CD4-positive, alpha-beta T cell (primary cell): ENCODE measurements at places on chromosomes 1 and 21.

DNA sequence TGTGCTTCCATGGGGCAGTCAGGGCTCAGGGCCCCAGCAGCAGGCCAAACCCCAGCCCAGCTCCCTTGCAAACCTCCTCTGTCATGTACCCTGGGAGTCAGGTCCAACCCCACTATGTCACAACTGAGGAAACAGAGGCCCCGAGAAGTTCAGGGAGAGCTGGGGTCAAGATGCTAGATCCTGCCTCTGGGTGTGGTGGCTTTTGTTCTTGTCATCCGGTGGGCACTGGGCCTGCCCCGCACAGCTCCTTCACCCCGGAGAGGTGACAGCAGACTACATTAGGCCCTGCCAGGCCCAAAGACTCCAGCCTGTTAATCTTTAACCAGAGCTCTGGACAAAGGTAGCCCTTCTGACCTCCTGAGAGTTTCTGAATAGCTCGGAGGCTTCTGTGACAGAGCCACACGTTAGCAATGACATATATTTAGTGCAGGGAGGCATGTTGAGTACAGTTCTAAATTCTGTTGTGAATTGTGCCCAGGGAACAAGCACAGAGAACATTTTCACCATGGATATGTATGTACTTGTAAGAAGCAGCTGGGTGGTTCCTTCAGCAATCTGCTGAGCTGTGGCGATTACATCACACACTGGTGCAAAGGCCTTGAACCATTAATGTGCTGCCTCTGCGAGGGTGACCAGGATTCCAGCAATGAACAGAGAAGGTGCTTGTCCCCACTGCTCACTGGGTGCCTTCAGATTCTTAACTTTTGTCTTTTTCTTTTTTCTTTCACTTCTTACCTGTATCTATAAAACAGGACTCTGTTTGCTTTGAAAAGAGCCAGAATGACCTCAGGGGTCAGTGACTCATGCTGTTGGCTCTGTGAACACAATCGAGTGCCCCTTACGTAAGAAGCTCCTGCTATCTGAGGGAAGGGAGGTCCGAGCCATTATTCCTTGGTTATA lies 102.8 kb downstream of the RHOU start:
- H3K4me3 ChIP-seq, result no peak overlapping the region
- no peaks in the 10 kb centered on the region for H3K36me3 ChIP-seq
- H3K27ac ChIP-seq, result no peak overlapping the region
- no peak for DNase-seq
- no peaks in the 10 kb centered on the region for H3K27me3 ChIP-seq

GRCh38 chr1:202122639-202123335 lies at the start of gene GPR37L1:
GPR37L1 (plus strand) TSS chr1:202122917; CDS start chr1:202122964, 47 bp downstream.
- H3K4me3 ChIP-seq, result no peak within 1 kb of the TSS
- no peak within 1 kb of the TSS for H3K27ac ChIP-seq
- DNase-seq, result no peak
- no peaks in the 10 kb centered on the region for H3K4me1 ChIP-seq

- H3K27ac ChIP-seq, result no peak overlapping the region
- H3K36me3 ChIP-seq, result no peaks in the 10 kb centered on the region
- H3K4me3 ChIP-seq, result no peak overlapping the region
- no peak for DNase-seq
- H3K4me1 ChIP-seq, result no peaks in the 10 kb centered on the region
- no peaks in the 10 kb centered on the region for H3K27me3 ChIP-seq
Observed at GRCh38 chr1:245322673-245323072, 167.9 kb downstream of the KIF26B start.

DNA sequence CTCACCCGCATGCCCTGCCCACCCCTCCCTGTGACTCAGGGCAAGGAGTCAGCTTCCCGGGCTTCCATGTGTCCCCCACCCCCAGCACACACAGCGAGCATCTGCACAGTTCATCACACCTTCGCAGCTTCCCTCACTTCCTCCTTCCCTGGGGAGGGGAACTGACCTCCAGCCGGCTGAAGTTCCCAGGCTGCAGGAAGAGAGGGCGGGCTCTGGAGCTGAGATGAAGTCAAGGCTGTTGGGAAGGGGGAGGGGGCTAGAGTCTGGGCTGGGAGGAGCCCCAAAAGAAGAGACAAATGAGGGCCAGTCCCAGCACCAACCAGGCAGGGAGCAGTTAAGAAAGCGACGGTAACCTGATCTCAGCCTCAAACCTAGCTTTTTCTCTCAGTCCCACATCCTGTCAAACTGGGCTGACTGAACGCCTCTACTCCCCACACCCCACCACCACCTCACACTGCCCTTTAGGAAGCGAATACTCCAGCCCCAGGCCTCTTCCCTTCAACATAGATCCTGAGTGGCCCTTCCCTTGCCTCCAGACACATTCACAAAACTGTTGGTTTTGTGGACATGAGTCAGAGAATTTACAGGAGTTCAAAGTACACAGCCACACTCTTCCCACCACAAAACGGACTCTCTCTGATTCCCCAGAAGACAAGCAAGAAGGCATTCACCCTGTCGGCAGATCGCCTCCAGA lies 1.8 kb downstream of the RHOC start:
- H3K27ac ChIP-seq, result peak overlapping the region; percentile 60
- peak overlapping the region; percentile 31 for H3K4me3 ChIP-seq
- no peak for DNase-seq
- no peaks in the 10 kb centered on the region for H3K27me3 ChIP-seq
